SK-N-SH treated with all-trans-retinoic acid at 6 μM for 48 hours (cell line): ENCODE measurements at places on chromosomes 2 and 18.

DNA sequence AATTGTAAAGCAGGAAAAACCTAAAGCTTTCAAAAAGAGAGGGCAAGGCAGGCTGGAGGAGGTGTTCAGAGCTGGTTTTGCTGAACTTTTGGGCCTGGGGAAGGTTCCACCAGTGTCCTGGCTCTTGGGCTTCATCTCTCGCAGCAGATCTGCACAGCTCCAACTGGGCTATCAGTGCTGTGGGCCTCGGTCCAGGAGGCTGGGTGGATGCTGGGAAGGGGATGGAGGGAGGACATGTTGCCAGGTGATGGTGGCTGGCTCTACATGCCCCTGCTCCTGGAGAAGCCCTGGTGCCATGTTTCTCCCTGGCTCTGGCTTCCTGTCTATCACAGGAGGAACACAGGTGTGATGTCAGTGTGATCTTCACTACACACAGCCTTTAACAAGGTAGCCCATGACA is 187.1 kb downstream of the SH3RF3 start:
- no peak for ATAC-seq

DNA sequence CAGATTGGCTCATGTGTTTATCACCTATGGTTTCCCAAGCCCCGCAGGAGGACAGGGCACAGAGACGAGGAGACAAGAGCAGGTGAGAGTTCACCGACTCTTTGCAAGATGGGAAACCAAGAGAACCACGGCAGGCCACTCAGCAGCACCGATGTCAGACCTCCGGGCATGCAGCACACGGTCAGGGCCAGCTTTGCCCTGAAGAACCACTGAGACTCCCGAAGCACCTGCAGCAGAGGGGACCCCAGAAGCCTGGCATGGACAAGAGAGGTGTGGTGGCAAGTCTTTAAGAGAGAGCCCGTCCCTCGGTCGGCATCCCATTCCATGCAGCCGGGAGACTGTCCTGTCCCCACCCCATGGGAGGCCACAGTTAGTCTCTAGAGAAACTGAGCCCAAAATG is 36.6 kb upstream of the TAF1B start:
- ATAC-seq, result no peak

- no peak for ATAC-seq
These were observed 66.0 kb upstream of the KCTD1 start for GRCh38 chr18:26614374-26614773.

GRCh38 chr2:54628957-54629356 is 94.5 kb upstream of the EML6 start:
- ATAC-seq, result no peak

DNA sequence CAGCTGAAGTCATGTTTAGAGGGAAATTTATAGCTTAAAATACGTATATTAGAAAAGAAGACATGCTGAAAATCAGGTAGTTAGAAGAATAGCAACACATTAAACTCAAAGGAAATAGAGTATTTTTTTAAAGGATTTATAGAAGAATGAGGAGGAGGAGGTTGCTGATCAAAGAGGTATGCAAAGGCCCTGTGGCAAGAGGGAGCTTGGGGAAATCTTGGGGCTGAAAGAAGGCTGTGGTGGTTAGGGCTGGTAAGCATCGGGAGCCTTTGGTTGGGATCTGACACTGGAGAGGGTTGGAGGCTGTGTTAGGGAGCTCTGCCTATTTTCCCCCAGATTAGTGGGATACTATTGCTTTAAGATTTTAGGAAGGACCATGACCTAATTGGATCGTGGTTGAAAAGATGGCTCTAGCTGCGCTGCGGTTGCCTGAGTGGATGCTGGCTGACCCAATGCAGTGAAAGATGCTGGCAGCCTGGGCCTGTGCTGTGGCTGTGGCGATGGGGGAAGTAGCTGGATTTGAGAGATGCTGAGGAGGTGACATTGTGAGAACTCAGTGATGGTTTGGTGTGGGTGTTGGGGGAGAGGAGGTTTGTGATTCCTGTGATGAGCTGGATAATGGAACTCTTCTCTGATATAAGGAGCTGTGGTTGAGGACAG is 11.7 kb downstream of the DGKD start:
- no peak for ATAC-seq

DNA sequence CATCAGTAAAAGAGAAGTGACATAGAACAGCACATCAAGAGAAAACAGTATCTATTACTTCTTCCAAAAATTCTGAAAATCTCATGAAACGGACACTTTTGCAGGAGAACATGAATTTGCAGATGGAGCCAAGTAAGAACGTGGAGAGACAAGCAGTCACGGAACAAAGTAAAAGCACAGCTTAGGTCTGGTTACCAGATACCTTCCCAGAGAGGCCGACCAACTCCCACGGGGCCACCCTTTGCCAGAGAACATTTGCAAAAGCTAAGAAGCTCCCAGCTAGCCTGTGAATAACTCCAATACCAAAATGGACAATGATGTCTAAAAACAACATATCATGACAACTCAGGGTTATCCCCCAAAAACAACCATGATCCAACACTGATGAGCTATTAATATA is 38.9 kb downstream of the THAP4 start:
- no peak for ATAC-seq

- ATAC-seq, result no peak
These were observed 523.6 kb upstream of the TMEFF2 start for GRCh38 chr2:192718340-192718739.

DNA sequence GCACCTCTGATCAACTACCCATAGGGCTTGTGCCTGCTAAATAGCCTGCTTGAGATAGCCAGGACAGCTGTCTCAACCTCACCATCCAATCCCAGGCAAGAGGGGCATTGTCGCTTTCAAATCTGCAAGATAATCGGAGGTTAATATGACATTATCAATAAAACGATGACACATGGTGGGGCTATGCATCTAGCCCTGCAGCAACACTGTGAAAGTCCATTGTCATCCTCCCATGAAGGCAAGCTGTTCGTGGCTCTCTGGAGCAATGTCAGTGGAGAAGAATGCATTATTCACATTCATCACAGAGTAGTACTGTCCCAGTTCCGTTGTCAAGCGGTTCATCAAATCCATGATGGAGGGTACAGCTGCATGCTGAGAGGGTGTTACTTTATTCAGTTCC is 18.9 kb upstream of the KLHL23 start:
- ATAC-seq, result peak; percentile 3

GRCh38 chr2:231955758-231956472 is 5.6 kb upstream of the DIS3L2 start:
- ATAC-seq, result no peak

- no peak for ATAC-seq
These were observed 273.4 kb upstream of the CDH7 start for GRCh38 chr18:65477455-65477854.

- peak; percentile 65 for ATAC-seq
These were observed 476 bp downstream of the MSTN start for GRCh38 chr2:190062053-190062452.

DNA sequence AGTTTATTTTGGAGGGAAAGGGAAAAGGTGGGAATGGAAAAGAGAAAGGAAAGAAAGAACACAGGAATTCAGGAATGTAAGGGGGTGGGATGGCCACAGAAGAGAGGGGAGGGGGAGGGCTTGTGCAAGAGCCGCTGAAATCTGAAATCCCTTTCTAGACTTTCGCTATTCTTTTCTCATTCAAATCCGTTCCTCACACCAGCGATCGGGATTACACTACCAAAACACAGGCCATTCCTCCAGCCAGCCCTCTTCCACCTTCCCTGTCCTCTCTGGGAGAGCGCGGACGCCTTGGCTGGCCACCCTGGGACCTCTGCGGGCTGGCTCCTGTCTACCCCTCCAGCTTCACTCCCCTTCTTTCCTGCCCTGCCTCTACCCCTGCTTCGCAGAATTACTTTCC is 102.3 kb downstream of the CDCA7 start:
- no peak for ATAC-seq

DNA sequence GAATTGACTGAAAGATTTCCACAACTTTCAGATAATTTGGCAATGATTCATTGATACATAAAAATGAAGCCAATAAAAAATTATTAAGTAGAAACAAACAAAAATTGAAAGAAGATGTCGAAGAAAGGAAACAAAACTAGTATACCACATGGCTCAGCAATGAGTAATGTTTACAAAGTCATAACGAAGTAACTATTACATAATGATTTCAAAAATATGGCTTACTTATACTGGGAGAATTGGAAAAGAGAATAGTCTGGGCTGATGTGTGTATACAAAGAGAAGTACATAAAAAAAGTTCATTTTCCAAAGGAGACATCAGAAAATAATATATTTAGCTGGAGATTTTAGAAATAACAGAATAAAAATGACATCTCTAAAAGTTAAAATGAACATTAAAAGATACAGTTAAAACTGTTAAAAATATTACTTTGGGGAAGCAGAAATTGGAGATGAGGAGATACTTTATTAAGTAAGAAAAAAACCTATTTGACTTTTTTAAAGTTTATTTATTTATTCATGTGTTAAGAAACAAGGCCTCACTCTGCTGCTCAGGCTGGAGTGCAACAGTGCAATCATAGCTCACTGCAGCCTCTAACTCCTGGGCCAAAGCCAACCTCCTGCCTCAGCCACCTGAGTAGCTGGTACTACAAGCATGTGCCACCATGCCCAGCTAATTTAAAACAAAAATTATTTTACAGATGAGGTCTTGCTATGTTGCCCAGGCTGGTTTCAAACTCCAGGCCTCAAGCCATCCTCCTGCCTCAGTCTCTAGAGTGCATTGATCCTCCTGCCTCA is 409.7 kb upstream of the PIK3C3 start:
- ATAC-seq, result no peak

DNA sequence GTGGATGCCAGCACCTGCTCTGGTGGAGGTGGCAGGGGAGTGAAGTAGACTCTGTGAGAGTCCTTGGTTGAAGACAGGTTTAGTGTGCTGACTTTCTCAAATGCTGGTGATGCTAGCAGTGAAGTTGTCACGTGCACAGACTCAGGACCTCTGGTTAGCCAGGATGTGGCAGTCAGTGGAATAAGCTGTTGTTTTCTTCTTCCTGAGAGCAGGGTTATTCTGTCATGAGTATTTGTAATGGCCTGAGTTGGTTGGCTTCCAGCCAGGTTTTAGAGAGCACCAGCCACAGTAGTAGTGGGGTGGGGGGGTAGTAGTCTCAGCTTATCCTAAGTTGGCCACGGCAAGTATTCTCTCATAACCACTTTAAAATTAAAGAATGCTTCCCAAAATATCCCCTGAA is 238.5 kb upstream of the FBXO11 start:
- ATAC-seq, result no peak

DNA sequence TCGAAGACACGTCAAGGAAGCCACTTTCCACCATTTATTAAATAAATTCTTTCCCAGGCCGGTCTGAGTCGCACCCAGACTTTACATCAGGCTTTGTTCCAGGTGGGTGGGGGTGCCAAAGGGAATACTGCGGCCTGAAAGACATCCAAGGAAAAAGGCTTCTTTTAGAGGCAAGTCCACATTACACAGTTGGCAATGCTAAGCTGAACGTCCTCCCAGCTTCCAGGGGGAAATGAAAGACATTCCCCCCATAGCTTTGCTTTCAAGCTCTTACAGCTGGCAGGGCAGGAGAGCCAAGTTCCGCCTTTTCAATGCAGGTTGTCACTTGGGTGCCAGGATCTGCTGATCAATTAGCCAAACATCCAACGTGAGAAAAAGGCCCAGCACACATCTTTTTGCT is 36.5 kb upstream of the PTPN4 start:
- ATAC-seq, result no peak

- ATAC-seq, result no peak
These were observed 135.2 kb upstream of the HAAO start for GRCh38 chr2:42927334-42928160.

- no peak for ATAC-seq
These were observed 363.1 kb downstream of the LPIN1 start for GRCh38 chr2:12109363-12110017.

- ATAC-seq, result no peak
These were observed 125.3 kb downstream of the PIK3C3 start for GRCh38 chr18:42080340-42080739.

GRCh38 chr18:76759056-76759455 is 63.3 kb upstream of the ZNF236 start:
- no peak for ATAC-seq

GRCh38 chr2:227267410-227268115 is 57.5 kb upstream of the MFF start:
- ATAC-seq, result no peak

- ATAC-seq, result no peak
These were observed 109.4 kb downstream of the AOX1 start for GRCh38 chr2:200695191-200695590.

GRCh38 chr2:114022360-114023085 is 132.6 kb downstream of the ACTR3 start:
- ATAC-seq, result no peak

- ATAC-seq, result no peak
These were observed 190.9 kb upstream of the COPS8 start for GRCh38 chr2:236894791-236895190.

DNA sequence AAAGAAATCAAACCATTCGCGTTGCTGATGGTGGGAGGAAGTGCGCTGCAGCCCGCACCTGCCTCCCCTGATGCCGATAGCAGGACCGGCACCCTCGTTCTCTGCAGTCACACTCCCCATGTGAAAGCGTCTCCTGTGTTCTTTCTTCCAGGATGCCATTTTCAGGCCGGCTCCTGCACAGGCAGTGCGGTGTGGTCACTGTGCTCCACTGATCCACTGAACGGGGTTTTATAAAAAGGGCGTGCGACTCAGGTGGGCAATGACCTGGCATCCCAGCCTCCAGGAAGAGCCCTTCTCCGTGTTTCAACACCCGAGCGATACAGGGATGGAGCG is 88.3 kb upstream of the SNTG2 start:
- no peak for ATAC-seq

GRCh38 chr2:233007739-233008138 is 5.3 kb downstream of the NGEF start:
- peak; percentile 58; the same call in 2 of the 3 replicates for ATAC-seq

- no peak; the same call in 2 of the 3 replicates for ATAC-seq
These were observed 276.3 kb downstream of the RND3 start for GRCh38 chr2:150211164-150211631.

DNA sequence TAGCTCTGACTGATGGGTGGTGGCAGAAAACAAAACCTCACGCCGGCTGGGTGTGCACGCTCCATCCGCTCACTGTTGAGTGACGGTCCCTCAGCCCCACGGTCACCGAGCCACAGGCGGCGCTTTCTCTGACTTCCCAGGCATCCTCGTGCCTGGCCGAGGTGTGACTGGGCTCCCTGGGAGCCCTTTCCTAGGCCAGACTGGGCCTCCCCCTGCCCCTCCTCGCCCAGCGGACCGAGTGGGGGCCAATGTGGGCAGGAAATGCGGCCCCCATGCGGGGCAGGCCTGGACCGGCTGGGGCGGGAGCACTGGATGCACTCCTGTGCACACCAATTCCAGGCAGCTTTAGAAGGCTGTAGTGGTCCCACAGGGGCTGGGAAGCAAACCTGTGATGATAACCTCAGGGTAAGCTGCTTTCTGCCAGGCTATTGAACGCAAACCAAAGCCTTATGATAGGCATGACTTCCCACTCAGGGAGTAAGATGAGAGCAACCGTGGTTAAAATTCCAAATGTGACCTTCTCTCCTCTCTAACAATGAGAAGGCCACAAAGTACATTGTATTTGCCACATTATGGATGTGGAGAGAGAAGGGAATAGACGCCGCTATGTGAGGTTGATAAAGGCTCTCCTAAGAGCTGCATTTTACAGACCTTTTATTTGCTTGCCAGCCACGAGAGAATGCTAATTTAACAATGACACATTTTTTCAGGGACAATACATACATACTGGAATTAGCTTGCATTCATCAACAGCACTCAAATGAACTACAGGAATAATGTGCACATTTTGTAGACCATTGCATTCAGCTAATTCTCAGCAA is 83.9 kb upstream of the PGAP1 start:
- no peak for ATAC-seq
